ENCODE measurements at places on chromosomes 3 and 15. TPM values are rescaled to one million over a fixed set of nuclear protein-coding genes. Genes with fewer than 3 reads are reported as not detected.

POTEB gene
- not detected for total RNA-seq

OCA2 gene
- total RNA-seq: 0.41 TPM

KNG1 gene
- 1.2 TPM for total RNA-seq

ADAMTS7 gene
- 0.85 TPM for total RNA-seq

GRCh38 chr3:86774082-86774691, 216.8 kb downstream of the VGLL3 start:
- no peak for DNase-seq
- H3K4me1 ChIP-seq: no peaks in the 10 kb centered on the region

GRCh38 chr3:18812316-18812715, 336.0 kb upstream of the KCNH8 start:
- no peak overlapping the region for H3K4me3 ChIP-seq
- H3K36me3 ChIP-seq: no peaks in the 10 kb centered on the region
- DNase-seq: no peak
- no peaks in the 10 kb centered on the region for H3K4me1 ChIP-seq
- H3K27me3 ChIP-seq: no peaks in the 10 kb centered on the region

DNA sequence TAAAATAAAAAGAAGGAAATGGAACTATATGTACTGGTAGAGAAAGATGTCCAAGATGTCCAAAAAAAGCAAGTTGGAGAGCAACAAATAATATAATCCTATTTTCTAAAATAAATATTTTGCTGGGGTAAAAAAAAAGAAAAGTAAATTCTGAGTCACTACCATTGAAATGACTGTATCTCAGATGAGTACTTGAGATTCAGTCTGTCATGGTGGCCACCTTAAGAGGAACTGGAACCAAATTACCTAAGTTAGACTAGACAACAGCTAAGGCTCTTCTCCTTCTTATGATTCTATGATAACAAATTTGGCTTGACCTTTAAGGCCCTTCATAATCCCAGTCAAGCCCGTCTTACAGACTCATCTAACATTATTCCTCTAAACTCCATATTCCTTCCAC, 270.6 kb upstream of the HES1 start:
- H3K27me3 ChIP-seq: no peaks in the 10 kb centered on the region
- H3K36me3 ChIP-seq: no peaks in the 10 kb centered on the region
- no peak overlapping the region for H3K4me3 ChIP-seq
- H3K27ac ChIP-seq: no peak overlapping the region
- no peak for DNase-seq

- H3K4me1 ChIP-seq: no peaks in the 10 kb centered on the region
- no peaks in the 10 kb centered on the region for H3K36me3 ChIP-seq
- H3K4me3 ChIP-seq: no peak overlapping the region
- H3K27ac ChIP-seq: no peak overlapping the region
- no peaks in the 10 kb centered on the region for H3K27me3 ChIP-seq
- DNase-seq: no peak
Observed at GRCh38 chr3:34247401-34247800, 449.0 kb downstream of the PDCD6IP start.

GRCh38 chr15:85986741-85987140, 92.9 kb upstream of the AGBL1 start:
- DNase-seq: no peak
- no peaks in the 10 kb centered on the region for H3K4me1 ChIP-seq

GRCh38 chr3:129936757-129937156, 37.8 kb upstream of the TRH start:
- H3K4me1 ChIP-seq: peaks cover 3% of the 10 kb centered on the region
- peak; percentile 39 for DNase-seq
- no peaks in the 10 kb centered on the region for H3K27me3 ChIP-seq
- H3K36me3 ChIP-seq: no peaks in the 10 kb centered on the region
- peak overlapping the region; percentile 55 for H3K27ac ChIP-seq

- no peak for DNase-seq
- no peaks in the 10 kb centered on the region for H3K4me1 ChIP-seq
- no peak overlapping the region for H3K4me3 ChIP-seq
- peaks cover 8% of the 10 kb centered on the region for H3K36me3 ChIP-seq
Observed at GRCh38 chr15:90482124-90483011, 47.4 kb upstream of the CRTC3 start.

DNA sequence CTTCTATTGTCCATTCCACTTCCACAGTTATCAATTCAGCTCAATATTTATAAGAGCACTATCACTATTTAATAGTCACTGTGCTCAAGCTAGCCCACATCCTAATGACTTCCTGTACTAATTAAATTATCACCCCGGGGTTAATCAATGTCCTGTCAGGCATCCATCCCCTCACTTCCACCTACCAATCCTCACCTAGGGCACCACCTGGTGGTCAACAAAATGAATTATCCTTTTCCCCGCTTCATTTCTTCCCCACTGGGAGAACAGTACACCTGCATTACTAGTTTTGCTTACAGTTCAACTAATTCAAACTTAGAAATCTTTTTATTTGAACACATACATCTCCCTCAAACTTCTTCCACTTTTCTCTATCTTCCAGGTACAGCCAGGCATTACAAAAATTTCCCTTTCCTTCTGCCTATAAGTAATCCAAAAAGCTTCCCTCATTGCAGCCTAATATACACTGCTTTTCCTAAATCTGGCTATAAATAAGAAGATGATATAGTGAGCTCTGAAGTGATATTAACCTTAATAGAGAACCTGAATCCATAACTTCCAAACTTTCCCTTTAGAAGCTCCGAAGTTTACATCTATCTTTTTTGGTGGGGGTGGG, 68.5 kb downstream of the TMCC1 start:
- H3K27me3 ChIP-seq: no peaks in the 10 kb centered on the region
- H3K36me3 ChIP-seq: no peaks in the 10 kb centered on the region
- peak; percentile 20 for DNase-seq
- H3K4me1 ChIP-seq: peaks cover 7% of the 10 kb centered on the region

All from gastrocnemius medialis (tissue), 4 donors.